ENCODE measurements at places on chromosomes 7 and 10.
A peak's percentile ranks its signal among the peaks of the same experiment; 100 is the strongest.

- no peak for DNase-seq
Measured at GRCh38 chr10:114719311-114719710, 61.2 kb upstream of the ABLIM1 start.

DNA sequence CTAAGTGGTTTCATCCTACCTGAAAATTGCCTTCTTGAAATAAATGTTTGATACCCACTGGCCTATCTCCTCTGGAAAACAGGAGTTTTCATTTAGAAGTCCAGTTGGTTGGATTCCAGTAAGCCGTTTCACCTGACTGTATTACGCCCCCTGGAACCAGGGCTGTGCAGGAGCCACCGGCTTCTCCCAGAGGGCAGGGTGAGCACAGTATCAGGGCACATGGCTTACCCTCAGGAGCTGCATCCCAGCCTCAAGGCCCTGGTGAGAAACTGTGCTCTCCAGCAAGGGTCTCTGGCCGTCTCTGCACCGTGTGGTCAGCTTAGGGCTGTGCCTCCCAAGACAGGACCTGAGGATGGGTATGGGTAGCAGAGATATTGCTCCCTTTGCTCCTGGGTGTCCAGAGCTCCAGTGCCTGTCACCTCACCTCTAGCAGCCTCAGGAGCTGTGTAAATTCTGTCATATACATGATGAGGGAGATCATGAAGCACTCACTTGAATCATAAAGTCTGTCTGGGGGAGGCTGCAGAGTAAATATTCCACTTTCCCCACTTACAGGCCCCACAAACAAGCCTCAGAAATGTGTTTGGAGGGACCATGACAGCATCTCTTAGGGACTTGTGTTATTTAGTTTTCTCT lies 109.6 kb upstream of the SAMD8 start:
- DNase-seq: no peak

DNA sequence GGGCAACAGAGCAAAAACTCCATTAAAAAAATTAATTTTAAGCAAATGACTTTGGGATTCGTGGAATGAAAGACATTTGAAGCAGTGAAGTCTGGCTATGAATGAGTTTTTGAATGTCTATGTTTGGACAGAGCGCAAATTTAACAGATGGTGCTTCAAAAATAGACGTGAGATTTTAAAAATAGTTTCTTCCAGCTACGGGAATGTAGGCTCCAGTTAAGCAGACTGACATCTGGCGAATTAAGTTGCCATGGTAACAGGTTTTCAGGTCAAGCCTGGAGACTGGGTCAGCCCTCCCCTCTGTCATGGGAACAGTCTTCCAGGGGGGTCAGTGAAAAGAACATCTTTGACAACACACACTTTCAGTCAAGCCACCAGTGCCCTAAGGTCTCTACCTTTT lies 62.0 kb downstream of the MYOF start:
- DNase-seq: no peak

DNA sequence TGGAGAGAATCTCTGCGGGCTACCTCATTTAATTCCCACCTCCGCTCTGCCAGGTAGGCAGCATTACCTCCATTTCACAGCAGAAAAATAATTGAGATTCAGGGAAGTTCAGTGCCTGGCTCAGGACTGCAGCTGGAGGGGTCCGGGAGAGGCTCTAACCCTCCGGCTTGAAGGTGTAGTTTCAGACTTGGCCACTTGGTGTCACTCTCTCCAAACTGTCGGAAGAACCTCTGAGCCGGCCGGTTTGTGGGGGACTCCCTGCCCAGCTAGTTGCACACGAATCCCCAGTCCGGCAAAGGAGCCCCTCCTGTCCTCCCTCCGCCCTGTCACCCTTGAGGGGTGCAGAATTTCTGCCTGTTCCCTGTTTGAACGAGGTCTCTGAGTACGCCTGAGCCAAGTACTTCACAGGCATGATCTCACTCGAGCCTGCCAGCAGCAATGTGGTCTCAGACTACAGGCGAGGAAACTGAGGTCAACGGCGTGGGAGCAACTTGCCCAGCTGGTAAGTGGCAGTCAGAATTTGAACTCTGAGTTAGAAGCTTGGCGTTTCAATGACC lies 144.7 kb upstream of the ZNF716 start:
- no peak for DNase-seq

DNA sequence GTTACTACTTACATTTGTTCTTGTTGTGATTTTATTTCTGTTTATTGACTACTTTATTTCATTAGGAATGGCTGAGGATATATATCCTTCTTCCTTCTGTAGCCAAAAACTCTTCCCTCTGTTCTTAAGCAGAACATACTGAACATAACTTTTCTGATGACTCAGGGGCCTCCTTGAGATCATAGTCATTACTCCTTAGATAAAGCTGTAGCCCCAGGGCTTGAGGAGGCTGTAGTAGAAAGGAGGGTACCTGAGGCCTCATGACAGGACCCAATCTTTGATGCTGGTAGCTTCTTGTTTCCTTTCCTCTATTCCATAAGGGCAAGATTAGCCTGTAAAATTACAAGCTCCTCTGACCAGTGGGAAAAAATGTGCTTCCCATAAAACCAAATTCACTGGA lies 41.2 kb upstream of the FGFR2 start:
- DNase-seq: no peak

DNA sequence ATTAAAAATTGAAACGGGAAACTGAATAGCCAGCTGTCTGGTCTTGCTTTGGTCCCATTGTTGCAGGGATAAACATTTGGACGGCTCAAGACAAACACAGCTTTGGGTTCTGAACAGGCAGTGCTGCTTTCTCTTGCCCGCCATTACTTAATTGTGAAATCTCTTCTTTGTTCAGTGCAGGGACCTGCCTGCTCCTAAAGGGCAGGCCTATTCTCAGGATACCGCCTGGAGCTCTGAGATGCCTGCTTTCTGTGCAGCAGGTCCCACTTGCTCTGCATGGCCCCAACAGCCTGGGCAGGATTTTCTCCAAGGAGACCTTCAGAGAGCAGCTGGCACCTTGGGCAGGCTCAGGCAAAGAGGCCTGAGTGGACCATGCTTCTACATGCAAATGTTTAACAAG lies 237.6 kb downstream of the KCNMA1 start:
- no peak for DNase-seq

- DNase-seq: peak; percentile 7
Measured at GRCh38 chr7:73308074-73308664, 457 bp downstream of the NSUN5 start.

DNA sequence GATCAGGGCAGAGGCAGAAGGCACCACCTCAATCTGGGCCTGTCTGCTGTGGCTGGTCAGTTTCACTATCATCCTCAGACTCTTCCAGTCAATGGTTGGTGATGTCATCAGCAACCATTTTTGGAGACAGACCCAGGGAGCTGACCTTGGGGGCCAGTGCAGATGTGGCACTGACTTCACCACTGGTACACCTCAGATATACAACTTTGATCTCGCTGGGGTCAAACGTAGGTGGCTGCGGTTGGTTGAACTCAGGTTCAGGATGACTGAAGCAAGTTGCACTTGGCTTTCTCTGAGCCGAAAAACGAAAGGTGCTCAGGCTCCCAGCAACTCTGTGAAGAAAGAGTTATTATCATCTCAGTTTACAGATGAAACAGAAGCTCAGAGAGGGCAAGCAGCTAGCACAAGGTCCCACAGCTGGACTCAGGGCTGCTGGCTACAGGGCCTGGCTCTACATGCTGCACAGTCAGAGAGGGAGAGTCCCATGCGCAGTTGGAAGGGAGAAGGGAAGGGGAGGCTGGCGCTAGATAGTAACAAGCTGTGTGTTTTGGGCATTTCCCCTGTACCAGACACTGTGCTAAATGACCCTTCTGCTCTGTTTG lies 27.2 kb downstream of the ANKRD16 start:
- DNase-seq: no peak

- no peak for DNase-seq
Measured at GRCh38 chr7:13421776-13422175, 567.7 kb downstream of the ETV1 start.

- DNase-seq: no peak
Measured at GRCh38 chr7:101519324-101520023, 109.6 kb downstream of the MYL10 start.

GRCh38 chr10:24900888-24901685 lies 51.3 kb downstream of the PRTFDC1 start:
- DNase-seq: no peak

DNA sequence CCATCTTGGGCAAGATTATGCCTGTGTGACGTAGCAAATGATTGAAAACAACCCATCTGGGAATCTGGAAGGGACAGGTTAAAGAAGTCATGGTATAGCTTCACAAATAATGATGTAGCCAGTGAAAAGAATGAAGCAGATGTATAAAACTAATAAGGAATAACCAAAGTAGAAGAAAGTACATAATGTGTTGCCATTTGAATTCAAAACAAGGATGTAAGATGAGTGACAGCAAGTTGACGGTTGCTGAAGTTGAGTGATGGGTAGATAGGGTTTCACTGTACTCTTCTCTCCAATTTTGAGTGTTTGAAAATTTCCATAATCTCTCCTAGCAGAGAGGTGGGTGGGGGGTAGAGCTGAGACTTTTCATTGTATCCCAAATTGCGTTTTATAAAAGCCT lies 133.6 kb downstream of the FANK1 start:
- no peak for DNase-seq

- DNase-seq: no peak
Measured at GRCh38 chr7:93943816-93944540, 22.4 kb downstream of the GNG11 start.

- DNase-seq: no peak
Measured at GRCh38 chr10:91930939-91931338, 7.4 kb downstream of the BTAF1 start.

DNA sequence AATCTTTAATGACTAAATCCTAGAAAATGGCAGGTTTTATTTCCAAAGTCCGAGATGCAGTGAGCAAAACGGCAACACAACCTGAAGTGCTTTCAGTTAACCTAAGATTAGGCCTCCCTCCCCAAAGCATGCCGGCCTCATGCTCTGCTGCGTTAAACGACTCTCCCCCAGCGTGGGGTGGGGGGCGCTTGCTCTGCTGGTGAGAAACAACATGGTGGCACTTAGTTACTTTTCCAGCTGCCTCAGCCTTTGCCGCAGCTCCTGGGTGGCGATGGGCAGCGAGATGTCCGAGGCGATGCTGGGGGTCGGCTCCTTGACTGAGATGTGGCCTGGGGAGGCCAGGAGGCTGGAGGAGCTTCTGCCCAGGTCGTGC lies 36.7 kb upstream of the NCAPG2 start:
- no peak for DNase-seq

DNA sequence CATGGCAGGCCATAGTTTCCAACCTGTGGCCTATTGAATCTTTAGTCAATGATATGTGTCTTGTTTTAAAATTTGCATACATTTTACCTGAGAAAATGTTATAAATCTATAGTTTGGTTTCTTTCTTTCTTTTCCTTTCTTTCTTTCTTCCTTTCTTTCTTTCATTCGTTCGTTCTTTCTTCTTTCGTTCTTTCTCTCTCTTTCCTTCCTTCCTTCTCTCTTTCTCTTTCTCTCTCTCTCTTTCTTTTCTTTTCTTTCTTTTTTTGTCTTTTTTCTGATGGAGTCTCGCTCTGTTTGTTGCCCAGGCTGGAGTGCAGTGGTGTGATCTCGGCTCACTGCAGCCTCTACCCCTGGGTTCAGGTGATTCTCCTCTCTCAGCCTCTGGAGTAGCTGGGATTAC lies 133.3 kb downstream of the IDE start:
- no peak for DNase-seq

GRCh38 chr10:124568848-124569622 lies 107.4 kb downstream of the LHPP start:
- DNase-seq: no peak

- DNase-seq: peak; percentile 78
Measured at GRCh38 chr10:72337039-72337629, 17.6 kb downstream of the DNAJB12 start.

DNA sequence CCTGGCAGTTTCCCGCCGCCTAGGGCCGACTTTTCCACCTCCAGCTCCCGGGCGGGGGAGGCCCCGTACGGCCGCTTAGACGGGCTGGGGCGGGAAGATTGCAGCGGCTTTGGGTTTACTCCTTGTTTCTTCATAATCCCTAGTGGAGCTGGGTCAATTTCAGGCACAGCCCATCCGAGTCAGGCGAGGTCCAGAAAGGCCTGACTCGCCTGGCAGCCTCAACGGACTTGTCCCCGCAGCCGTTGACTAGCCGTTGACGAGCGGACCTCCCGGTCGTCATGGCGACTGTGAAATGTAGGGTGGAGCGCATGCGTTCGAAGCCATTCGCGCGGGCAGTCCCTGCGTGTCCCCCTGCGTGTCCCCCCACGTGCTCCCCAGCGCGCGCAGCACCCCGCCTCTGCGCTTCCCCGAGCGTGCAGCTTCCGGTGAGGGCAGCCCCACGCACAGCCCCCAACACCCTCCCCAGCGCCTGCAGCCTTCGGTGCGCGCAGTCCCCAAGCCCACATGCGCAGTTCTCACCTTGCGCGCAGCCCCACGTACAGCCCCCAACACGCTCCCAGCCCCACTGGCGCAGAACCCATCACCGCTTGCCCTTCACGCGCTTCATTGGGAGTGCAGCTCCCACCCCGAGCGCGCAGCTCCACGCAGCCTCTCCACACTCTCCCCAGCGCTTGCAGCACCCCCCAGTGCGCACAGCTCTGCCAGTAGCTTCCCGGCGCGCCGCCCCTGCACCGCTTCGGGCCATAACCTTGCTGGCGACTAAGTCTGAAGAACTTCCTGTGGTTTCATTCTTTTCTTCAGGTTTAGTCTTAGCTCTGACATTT lies 67.8 kb downstream of the TBX20 start:
- DNase-seq: no peak

GRCh38 chr7:51180092-51180491 lies 136.5 kb downstream of the COBL start:
- no peak for DNase-seq

DNA sequence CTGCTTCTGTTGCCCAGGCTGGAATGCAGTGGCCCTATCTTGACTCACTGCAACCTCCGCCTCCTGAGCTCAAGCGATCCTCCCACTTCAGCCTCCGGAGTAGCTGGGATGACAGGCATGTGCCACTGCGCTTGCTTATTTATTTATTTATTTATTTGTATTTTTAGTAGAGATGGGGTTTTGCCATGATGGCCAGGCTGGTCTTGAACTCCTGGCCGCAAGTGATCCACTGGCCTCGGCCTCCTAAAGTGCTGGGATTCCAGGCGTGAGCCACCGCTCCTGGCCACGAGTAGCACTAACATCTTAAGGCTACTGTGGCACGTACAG lies 70.9 kb downstream of the CARD11 start:
- no peak for DNase-seq
